ENCODE measurements at places on chromosomes 1 and 21. TPM values are rescaled to one million over a fixed set of nuclear protein-coding genes. Genes with fewer than 3 reads are reported as not detected.
A peak's percentile ranks its signal among the peaks of the same experiment; 100 is the strongest.

IFI6 gene
- 357 TPM for total RNA-seq

OR14I1 gene
- total RNA-seq: not detected

PCP4L1 gene
- total RNA-seq: 1.1 TPM

PDXK gene
- 101 TPM for total RNA-seq

DNA sequence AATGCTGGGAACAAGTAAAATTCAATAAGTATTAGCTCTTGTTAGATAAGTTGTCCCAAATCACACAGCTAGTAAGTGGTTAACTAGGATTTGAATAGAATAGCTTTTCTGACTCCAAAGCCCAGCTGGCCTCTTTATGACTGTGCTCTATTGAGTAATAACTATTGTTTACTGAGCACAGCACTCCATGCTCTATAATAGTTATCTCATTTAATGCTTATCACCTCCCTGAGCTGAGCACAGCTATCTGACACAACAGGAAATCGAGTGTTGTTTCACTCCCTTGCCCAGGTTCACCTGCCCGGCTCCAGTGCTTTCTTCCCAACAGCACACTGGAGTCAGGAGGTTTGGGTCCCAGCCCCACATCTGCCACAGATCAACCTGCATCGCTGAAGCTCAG, 38.8 kb upstream of the STMN1 start:
- no peak for DNase-seq

- DNase-seq: no peak
These were observed 7.5 kb upstream of the CTPS1 start for GRCh38 chr1:40971966-40972365.

DNA sequence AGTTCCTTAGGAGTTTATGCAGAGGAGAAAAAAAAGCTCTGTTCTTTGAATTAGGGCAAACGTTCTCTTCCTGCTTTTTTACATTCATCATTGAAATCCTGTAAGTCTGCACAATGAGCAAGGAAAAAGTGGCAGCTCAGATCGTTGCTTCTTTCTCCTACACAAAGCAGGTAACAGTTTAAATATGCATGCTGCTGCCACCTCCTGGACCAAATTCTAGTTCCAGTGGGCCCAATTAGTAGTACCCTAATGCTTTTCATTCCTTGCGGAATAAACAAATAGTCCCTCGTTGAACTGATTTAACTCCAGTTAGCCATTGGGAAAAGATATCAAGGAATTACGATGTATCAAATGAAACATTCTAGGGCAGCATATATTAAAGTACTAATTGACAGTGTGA, 20.1 kb downstream of the YTHDF2 start:
- no peak for DNase-seq

DNA sequence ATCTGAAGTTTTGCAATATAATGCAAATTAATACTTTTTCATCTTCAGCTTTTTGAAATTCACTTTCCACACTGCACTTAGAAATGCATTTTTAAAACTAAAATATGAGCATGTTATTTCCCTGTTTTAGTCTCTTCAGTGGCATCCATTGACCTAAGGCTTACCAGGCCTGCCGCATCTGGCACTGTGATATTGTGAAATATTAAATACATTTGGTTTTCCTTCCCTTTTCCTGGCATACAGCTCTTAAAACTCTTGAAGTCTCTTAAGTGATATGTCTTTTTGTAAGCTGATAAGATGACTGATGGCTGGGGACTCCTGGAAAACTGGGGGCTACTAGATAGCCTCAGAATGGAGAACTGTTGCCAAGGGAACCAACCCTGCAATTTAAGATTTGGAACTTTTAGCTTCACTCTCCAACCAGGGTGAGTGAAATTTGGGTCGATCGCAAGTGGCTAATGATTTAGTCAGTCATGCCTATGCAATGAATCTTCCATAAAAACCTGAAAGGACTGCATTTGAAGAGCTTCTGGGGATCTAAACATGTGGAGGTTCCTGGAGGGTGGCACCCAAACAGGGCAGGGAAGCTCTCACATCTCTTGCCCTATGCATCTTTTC, 75.5 kb upstream of the PDC start:
- no peak for DNase-seq

- peak; percentile 88 for DNase-seq
These were observed 159.2 kb downstream of the RUNX1 start for GRCh38 chr21:34889676-34890469.

DNA sequence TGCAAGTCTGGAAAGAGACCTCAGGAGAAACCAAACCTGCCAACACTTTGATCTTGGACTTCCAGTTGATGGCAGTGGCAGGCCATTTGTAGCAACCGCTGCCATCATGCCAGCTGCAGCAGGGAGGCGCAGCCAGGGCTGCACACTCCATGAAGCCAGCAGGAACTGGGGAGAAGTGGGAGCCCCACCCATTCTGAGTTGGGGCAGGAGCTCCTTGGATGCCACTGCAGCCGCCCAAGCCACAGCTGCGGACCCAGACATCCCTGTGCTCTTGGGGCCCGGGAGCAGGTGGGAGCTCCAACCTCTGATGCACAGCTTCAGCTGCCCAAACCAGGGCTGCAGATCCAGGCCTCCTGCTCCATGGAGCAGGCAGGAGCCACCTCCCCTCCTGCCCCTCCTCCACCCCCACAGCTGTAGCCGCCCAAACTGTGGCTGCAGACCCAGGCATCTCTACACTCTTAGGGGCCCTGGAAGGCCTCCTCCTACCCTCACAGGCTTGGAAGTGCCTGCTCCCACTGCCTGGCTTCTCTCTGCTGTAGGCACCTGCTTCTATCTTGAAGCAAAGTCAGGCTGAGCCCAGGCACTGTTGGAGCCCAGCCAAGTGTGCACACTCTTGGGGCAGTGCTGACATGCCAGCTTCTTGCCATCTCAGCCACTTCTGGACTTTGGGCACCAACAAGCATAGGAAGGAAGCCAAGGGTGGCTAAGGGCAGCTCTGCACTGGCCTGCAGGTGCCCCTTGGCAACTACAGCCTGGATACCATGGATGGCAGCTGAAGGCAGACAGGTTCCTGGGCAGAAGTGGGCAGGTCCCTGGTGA, 20.0 kb upstream of the DISP1 start:
- DNase-seq: no peak
